DND-41 (cell line): ENCODE measurements at places on chromosomes 12 and 14.

- DNase-seq, result no peak
Observed at GRCh38 chr14:68297876-68298468, 478.4 kb downstream of the RAD51B start.

GRCh38 chr12:49368240-49368600 lies 958 bp downstream of the SPATS2 start:
- DNase-seq, result no peak

- no peak for DNase-seq
Observed at GRCh38 chr12:128322341-128322740, 55.4 kb downstream of the TMEM132C start.

DNA sequence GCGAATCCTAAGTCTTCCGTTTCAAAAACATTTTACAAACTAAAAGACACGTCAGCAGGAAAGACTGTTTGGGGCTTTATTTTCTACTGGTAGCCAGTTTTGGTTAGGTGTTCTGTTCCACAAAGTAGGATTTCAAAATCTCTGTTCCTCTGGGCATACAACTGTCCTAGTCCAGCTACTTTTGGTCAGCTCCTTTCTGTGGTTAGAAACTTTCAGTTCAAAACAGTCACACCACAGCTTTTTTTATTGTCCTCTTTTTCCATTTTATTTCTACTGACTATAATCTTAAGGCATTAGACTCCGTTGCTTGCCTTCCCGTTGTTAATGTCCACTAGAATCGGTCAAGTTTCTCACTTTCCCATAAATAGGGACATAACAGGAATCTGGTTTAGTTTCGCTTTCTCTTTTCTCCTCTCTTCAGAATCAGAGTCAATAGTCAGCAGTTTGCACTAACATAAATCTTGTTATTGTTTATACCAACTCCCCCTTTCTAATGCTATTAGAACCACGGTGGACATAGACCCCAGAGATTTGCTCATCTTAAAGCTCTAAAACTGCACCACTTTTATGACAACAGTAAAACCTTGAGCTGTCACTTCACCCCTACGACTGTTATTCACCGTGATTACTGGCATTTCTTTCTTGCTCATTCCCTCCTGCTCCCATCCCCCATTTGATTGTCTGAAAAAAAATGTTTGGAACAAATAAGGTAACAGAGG lies 41.5 kb upstream of the NPAS3 start:
- DNase-seq, result no peak

GRCh38 chr12:40325349-40325960 lies 100.7 kb downstream of the LRRK2 start:
- DNase-seq, result no peak

DNA sequence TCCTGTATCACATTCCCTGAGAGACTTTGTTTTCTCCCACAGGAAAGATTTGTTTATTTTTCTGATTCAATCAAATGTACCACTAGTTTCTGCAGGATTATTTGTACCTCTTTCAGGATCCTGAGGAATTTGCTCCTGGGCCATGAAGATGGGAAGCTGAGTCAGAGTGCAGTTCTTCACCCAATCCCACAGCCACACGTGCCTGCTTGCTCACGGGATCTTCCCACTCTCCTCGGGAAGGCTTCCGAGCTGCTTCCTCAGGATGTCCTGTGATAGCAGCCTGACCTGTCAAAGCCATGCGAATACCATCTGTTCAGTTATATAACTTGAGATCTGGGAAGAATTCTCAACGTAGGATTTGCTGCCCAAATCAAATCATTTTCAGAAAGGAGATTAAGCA lies 41.8 kb upstream of the HIF1A start:
- DNase-seq, result no peak

DNA sequence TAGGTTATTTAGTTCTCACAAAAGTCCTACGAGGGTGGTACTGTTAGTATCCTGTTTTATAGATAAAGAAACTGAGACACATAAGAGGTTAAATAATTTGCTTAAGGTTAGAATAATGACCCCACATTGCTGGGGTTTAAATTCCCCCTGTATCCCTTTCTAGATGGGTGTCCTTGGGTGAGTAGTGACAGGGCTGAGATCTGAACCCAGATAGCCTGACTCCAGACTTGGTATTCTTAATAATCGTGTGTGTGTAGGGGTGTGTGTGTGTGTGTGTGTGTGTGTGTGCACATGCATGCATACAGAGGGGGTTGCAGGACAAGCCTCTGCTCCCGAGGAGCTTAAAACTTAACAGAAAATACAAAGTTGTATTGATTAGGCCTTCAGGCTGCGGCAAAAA lies 96.7 kb upstream of the PSMC1 start:
- DNase-seq, result no peak

GRCh38 chr12:48021485-48022179 lies 17.4 kb upstream of the COL2A1 start:
- no peak for DNase-seq

DNA sequence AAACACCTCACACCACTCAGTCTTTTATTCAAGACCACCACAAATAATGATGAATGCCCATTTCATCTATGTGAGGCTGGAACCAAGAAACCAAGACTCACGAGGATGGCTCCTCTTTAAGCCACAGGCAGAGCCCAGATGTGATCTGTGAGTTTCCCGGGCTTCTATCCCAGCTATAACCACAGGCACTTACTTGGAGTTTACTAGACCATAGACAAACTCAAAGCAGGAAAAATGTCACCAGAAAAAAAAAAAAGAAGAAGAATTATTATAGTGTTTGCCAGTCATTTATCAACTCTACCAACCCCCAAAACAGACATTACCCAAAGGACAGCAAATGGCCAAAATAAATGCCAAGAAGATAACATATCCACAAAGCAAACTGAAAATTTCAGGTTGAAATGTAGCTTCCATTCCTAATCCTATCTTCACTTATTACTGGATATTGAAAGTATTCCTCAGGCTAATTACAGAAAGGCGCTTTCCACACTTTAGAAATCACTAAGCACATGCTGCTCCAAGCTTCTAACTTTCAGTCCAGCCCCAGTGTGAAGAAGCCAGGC lies 44.7 kb downstream of the ZFYVE1 start:
- no peak for DNase-seq

DNA sequence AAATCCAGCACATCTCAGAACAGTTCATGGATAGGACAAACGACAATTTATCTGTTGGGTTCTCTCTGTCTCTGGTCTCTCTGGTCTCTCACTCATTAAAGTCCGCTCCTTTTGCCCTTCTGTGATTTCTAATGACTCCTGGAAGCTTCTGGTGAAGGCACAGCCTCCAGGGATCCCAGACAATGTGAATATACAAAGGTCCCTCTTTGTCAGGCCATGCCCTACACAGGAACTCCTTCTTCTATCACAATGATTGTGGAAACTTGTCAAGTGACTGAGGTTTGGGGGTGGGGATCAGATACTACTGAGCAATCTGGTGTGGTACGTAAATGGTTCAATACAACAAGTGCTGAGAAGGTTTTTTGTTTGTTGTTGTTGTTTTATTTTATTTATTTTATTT lies 42.7 kb upstream of the CDK17 start:
- DNase-seq, result no peak

GRCh38 chr12:46351886-46352650 lies 20.5 kb downstream of the SLC38A2 start:
- DNase-seq, result no peak

DNA sequence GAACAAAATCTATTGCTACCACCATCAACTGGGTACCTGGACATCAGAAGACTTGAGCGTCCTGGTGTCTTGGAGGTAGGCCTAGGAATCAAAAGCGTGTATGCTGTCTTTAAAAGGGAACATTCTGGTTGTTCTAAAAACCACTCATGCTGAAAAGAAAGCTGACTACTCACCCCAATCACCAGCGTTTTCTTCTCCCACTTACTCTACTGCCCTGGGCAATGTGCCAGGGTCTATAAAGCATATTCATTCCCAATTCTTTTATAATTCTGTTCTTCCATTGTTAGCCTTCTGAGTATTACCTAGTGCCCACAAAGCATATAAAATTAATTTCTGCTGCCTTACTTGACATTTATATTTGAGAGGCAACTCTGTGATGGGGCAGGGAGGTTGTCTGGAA lies 133.4 kb downstream of the KCNA5 start:
- DNase-seq, result no peak

DNA sequence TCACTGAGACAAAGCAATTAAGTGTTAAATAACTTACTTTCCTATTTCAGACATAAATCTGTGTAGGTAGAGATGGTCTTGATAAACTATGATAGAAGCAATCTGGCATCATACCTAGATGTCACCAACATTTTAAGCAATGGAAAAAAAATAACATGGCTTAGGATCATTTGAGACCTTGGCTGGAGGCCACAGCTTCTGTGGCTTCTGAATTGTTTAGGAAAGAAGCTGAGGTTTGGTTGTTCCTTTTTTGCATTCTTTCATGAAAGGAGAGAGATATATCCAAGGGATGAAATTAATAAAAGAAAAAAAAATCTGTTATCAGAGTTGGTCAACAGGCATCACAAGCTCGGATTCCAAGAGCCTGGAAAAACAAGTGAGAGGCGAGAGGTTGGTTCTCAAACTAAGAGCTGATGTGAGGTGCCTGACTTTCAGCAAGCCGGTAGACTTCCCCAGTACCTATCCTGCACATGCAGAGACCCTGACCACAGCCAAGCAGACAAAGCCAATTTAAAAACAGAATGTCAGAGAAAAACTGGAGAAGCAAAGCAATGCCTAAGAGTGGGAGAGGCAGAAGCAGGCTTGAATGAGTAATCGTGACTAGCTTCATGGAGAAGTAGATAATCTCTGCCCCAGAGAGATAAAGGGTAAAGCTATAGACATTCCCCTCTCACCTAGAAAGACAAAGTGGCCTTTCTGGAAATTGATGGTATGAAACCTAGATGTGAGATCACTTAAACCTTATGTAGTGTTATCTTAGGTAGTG lies 43.4 kb upstream of the ST8SIA1 start:
- DNase-seq, result no peak

- no peak for DNase-seq
Observed at GRCh38 chr12:40056373-40056772, 49.5 kb downstream of the SLC2A13 start.

DNA sequence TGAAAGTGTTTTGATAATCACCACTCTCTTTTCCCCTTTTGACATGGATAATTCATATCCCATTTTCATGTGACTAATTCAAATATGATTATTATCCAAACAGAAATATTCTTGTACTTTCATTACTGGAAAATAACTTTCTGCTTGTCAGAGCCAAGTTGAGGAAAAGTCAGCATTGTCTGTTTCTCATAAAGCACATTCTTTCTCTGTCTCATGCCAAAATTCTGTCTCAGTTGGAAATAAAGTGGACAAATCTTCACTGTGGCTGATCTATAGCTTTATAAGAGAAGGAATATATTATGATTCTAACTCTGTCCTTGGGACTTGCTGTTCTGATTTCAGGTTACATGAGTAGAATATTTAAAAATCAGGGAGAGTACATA lies 22.7 kb upstream of the PRICKLE1 start:
- no peak for DNase-seq

- DNase-seq, result no peak
Observed at GRCh38 chr12:28343713-28344112, 153.5 kb downstream of the CCDC91 start.

DNA sequence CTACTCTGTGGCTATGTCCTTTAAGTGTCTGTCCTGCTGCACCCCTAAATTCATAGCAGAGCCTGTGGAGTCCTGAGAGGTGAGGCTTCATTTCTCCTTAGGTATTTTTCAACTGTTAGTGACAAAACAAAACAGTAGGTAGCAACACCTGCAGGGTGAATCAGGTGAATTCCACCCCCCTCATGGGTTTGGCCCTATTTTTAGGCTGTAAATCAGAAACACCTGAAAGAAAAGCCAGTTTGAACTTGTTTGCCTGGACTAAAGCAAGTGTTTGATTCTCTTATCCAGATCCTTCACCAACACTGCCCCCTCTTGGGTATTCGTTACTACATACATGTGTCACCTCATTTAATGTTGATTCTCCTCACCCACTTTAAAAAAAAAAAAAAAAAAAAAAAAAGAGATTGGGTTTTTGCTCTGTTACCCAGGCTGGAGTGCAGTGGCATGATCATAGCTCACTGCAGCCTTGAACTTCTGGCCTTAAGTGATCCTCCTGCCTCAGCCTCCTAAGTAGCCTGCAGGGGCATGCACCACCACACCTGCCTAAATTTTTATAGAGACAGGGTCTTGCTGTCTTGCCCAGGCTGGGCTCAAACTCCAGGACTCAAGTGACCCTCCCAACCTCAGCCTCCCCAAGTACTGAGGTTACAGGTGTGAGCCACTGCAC lies 10.3 kb downstream of the TBPL2 start:
- peak; percentile 45 for DNase-seq

DNA sequence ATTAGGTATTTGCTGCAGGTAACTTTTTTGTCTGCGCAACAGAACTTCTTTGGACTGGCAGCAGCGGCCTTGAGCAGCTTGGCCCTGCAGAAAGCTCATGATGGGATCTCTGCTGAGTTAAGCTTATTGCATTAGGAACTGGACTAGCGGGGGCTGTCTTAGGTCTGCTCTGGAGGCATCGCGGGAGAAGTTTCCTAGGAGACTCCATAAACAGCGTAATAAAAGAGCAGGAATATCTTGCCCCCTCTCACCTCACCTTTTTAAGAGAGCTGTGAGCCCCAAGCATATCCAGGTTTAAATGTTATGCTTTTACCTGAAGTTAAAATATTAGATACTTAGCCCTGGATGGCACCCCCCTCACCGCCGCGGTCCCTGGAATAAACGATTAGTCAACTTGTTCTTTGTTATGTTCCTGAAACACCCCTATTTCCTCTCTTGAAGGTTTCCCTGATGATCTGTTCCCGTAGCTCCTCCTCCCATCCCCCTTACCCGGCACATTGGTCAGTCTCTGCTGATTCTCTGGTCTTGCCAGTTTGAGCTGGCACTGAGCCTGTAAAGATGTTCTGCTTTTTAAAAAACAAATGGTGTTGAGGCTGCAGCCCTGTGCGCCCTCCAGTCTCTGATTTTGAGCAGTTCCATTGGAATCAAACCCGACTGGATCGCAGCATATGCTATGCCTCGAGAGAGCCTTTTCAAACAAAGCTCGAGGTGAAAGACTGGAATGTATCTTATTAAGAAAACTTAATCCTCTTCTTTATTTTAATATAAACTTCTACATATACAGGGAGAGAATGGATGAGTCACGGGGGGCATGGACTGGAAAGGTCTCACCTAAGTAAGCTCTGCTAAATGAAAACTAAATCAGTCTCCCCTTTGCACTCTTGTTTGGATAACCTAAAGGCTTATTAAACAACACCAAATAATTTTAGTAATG lies 1.9 kb downstream of the MLXIP start:
- no peak for DNase-seq

DNA sequence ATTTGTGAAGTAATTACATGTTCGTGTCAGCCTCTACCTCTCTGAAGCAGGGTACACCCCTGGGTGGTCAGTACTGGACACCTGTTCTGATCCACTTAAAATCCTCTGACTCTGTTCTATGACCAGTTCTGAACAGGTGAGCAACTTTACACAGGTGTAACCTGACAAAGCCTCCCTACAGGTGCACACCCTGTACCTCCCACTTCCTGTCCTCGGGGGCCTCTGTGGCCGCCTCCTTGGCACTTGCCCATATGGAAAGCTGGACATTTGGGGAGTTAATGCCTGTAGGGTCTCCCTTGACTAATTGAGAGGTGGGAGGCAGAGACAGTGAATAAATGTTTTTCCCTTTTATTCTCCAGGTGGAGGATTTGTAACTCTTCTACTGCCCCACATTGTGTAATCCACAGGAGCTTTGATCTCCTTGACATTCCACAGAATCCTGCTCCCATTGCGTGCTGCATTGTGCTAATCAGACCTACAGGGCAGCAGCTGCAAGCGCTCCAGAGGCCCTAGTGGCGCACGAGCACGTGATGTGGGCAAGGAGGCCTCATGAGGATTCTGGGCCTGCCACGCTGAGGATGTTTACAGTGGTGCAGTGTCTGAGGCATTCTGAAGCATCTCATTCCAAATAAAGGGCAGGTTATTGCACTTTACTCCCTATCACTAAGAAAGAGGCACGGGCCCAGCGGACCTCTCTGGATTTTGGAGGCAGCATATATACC lies 45.8 kb upstream of the BATF start:
- DNase-seq, result no peak

- DNase-seq, result no peak
Observed at GRCh38 chr12:102571889-102572288, 91.5 kb upstream of the IGF1 start.
